ENCODE measurements at places on chromosomes 1 and 21. TPM values are rescaled to one million over a fixed set of nuclear protein-coding genes. Genes with fewer than 3 reads are reported as not detected.

- H3K27ac ChIP-seq = no peak overlapping the region
- no peak overlapping the region for H3K4me3 ChIP-seq
- no peaks in the 10 kb centered on the region for H3K4me1 ChIP-seq
- no peaks in the 10 kb centered on the region for H3K36me3 ChIP-seq
- DNase-seq = no peak
Observed at GRCh38 chr1:70706381-70707037, 295.4 kb downstream of the CTH start.

DNA sequence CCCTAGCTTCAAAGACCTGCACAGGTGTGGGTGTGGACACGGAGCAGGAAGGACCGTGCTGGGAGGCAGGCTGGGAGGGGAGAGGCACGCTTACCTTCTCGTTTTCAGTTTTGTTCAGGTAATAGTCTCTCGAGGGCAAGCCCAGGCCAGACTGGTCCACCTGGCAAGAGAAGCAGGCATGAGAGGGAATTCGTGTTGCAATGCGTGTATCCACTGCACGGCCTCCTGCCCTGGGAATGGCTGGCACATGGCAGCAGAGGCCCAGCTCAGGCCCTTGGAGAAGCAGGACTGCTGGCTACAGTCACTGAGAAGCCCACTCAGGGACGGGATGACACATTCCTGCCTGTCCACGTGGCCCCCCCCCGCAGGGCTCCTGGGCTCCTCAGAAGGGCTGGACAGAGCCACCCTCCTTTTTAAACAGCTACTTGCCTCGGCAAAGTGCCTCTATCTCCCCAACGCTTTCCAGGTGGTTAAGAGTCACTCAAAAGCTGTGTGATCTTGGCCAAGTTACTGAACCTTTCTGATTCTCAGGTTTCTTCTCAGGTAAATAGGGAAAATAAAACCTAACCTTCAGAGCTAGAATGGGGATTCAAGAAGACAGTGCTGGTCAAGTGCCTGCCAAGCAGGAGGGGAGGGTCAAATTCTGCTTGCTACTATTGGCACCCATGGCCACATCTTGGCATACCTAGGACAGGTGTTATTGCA is 32.7 kb downstream of the ECE1 start:
- H3K27ac ChIP-seq = no peak overlapping the region
- no peaks in the 10 kb centered on the region for H3K27me3 ChIP-seq
- H3K36me3 ChIP-seq = peaks cover 10% of the 10 kb centered on the region
- H3K4me3 ChIP-seq = no peak overlapping the region
- H3K4me1 ChIP-seq = peaks cover 25% of the 10 kb centered on the region

The OR10Z1 gene
- total RNA-seq = not detected

DNA sequence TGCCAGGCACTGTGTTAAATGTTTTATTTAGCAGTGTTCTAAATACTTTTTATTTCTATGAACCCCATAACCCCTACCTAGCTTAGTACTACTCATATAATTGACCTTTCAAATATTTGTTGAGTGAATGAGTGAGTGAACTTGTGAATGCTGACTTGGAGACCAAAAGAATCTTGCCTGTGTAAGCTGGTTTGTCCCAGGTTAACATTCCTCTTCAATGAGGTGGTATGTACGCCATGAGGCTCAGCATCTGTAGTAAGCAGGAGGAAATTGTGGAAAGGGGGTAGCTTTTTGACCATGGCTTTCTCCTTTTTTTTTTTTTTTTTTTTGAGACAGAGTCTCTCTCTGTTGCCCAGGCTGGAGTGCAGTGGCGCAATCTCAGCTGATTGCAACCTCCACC is 14.6 kb downstream of the MED18 start:
- H3K4me3 ChIP-seq = no peak overlapping the region
- H3K4me1 ChIP-seq = no peaks in the 10 kb centered on the region
- DNase-seq = no peak
- H3K27ac ChIP-seq = no peak overlapping the region
- H3K27me3 ChIP-seq = no peaks in the 10 kb centered on the region
- H3K36me3 ChIP-seq = no peaks in the 10 kb centered on the region

The KCNJ15 gene
- 2.5 TPM for total RNA-seq

The ETV3L gene
- total RNA-seq = not detected

DNA sequence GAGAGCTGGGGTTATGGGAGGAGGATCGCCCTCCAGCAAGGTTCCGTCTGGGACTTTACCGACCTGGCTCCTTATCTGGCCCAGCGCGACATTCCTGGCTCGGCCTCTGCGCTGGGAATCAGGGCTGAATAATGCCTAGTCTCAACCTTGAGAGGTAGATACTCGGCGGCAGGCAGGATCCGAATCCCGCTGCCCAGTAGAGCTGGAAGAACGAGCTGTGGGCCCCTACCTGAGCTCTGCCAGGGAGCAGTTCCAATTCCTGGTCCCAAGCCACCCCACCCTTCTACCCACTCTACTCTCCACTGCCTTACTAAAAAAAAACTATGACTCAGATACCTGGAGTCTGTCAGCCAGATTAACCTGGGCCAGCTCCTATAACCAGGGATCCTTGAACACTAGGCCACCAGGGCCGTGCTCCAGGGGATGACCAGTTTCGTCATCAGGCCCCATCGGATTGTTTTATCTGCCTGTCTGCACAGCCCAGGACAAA is 53.6 kb downstream of the RHBG start:
- no peaks in the 10 kb centered on the region for H3K36me3 ChIP-seq
- peak; percentile 39 for DNase-seq
- H3K27ac ChIP-seq = no peak overlapping the region
- no peak overlapping the region for H3K4me3 ChIP-seq
- peaks cover 38% of the 10 kb centered on the region for H3K4me1 ChIP-seq

- no peaks in the 10 kb centered on the region for H3K4me1 ChIP-seq
- peaks cover 54% of the 10 kb centered on the region for H3K27me3 ChIP-seq
- no peak for DNase-seq
- no peaks in the 10 kb centered on the region for H3K36me3 ChIP-seq
Observed at GRCh38 chr1:25738499-25738898, 61.5 kb upstream of the SELENON start.

- H3K36me3 ChIP-seq = no peaks in the 10 kb centered on the region
- no peak overlapping the region for H3K4me3 ChIP-seq
- H3K27me3 ChIP-seq = peaks cover 27% of the 10 kb centered on the region
- DNase-seq = no peak
Observed at GRCh38 chr1:211683396-211684297, 8.2 kb upstream of the NEK2 start.

The TMPRSS15 gene
- not detected for total RNA-seq

The PROK1 gene
- total RNA-seq = not detected

- H3K36me3 ChIP-seq = no peaks in the 10 kb centered on the region
- no peak for DNase-seq
- H3K27me3 ChIP-seq = peaks cover 25% of the 10 kb centered on the region
- H3K4me3 ChIP-seq = no peak overlapping the region
- no peaks in the 10 kb centered on the region for H3K4me1 ChIP-seq
Observed at GRCh38 chr1:227459326-227459841, 104.0 kb upstream of the ZNF678 start.

- DNase-seq = no peak
- H3K27ac ChIP-seq = no peak overlapping the region
- H3K4me3 ChIP-seq = no peak overlapping the region
- no peaks in the 10 kb centered on the region for H3K36me3 ChIP-seq
Observed at GRCh38 chr21:44710756-44711326, 531 bp downstream of the TSPEAR start.

GRCh38 chr1:180540697-180541594 is 17.8 kb upstream of the OVAAL start:
- H3K4me3 ChIP-seq = no peak overlapping the region
- no peak for DNase-seq
- no peaks in the 10 kb centered on the region for H3K27me3 ChIP-seq
- H3K36me3 ChIP-seq = no peaks in the 10 kb centered on the region

- H3K27ac ChIP-seq = no peak overlapping the region
- no peak overlapping the region for H3K4me3 ChIP-seq
- H3K4me1 ChIP-seq = no peaks in the 10 kb centered on the region
- H3K27me3 ChIP-seq = peaks cover 11% of the 10 kb centered on the region
- no peaks in the 10 kb centered on the region for H3K36me3 ChIP-seq
Observed at GRCh38 chr1:114178936-114179335, 25.3 kb upstream of the SYT6 start.

The TAS1R3 gene
- total RNA-seq = 0.07 TPM

- H3K27me3 ChIP-seq = no peaks in the 10 kb centered on the region
- peaks cover 9% of the 10 kb centered on the region for H3K4me1 ChIP-seq
- no peak overlapping the region for H3K27ac ChIP-seq
- H3K4me3 ChIP-seq = no peak overlapping the region
- H3K36me3 ChIP-seq = no peaks in the 10 kb centered on the region
- DNase-seq = no peak
Observed at GRCh38 chr1:84073266-84073665, 70.8 kb upstream of the PRKACB start.

GRCh38 chr1:50265790-50266314 is 157.1 kb downstream of the ELAVL4 start:
- H3K27ac ChIP-seq = no peak overlapping the region
- no peaks in the 10 kb centered on the region for H3K36me3 ChIP-seq
- no peaks in the 10 kb centered on the region for H3K27me3 ChIP-seq

DNA sequence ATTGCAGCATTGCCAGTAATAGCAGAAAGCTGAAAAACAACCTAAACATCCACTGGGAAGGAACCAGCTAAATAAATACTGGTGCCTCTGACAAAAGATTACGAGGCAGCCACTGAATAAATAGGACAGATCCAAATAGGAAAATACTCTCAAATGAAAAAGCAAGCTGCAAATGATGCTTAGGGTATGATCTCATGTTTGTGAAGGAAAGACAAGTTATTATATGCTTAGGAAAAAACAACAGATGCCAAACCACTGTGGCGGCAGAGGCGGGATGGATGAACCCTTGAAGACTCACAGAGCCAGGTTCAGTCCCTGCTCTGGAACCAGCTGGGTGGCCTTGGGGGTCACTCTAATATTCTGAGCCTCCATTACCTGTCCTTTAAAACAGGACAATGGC is 41.6 kb downstream of the MATN1 start:
- H3K27me3 ChIP-seq = peaks cover 28% of the 10 kb centered on the region
- H3K4me3 ChIP-seq = no peak overlapping the region
- no peak for DNase-seq
- H3K4me1 ChIP-seq = peaks cover 8% of the 10 kb centered on the region
- no peak overlapping the region for H3K27ac ChIP-seq

DNA sequence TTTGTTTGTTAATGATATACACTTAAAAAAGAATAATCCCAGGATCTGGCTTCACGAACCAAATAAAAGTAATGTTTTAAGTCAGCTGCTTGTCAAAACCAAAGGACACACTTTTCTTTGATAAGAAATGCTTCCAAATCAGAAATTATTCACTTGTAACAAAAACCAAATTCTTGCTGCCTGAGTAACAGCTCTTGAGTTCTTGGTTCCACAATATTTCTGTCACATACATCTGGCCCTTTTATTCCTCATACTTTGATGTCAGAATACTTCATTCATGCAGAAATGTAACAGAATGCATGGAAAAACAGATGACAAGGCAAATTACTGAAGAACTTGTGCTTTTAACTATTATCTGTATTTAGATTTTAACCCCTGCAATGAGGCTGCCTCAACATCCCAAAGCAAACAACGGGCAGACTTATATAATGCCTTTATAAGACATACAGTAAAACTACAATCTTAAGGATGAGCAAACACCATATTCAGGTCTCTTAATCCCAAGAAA is 1.5 kb downstream of the VAMP4 start:
- peaks cover 27% of the 10 kb centered on the region for H3K4me1 ChIP-seq
- H3K27ac ChIP-seq = no peak overlapping the region
- H3K27me3 ChIP-seq = no peaks in the 10 kb centered on the region
- H3K36me3 ChIP-seq = peaks cover 29% of the 10 kb centered on the region

- H3K4me3 ChIP-seq = no peak overlapping the region
- H3K27ac ChIP-seq = no peak overlapping the region
- peaks cover 4% of the 10 kb centered on the region for H3K4me1 ChIP-seq
- H3K27me3 ChIP-seq = no peaks in the 10 kb centered on the region
- DNase-seq = no peak
Observed at GRCh38 chr21:33369586-33369985, 33.6 kb upstream of the IFNGR2 start.

The OPRD1 gene
- total RNA-seq = 0.02 TPM

DNA sequence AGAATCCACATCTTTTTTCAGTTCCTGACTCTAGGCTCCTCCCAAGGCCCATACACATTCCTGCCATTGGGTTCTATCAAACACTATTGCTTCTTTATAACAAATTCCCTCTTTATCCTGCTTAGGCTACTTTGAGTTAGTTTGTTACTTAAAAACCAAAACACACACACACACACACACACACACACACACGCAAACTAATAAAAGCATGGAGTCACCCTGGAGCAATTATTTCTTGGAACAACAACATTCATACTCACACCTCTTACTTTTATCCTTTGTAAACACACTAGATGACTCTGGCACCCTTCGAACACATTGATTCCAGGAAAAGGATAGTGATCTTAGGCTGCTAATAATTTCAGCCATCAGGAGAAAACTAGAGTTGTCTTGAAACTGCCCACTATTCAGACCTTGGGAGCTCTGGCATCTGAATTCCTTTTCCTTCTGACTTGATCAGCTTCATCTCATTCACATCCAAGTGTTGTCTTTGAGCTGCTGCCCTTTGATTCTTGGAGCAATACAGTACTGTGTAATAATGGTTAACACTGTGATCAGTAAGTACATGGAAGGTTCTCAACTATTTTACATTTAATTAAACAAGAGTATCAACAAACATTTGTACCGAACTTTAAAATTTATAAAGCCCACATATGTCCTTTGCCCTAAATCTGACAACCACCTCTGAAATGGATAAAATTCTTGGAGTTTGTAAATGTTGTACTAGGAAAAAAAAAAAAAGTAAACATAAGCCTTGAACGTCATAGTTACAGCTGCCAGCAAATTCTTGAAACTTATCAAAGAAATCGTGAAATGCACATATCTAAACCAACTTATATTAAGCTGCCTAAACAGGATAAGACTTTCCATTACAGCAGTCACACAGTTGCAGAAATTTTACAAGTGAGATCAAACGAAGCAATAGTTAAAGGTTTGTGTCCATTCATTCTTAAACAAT is 2.8 kb upstream of the SEC22B start:
- H3K4me3 ChIP-seq = no peak overlapping the region
- H3K36me3 ChIP-seq = no peaks in the 10 kb centered on the region
- DNase-seq = no peak

The SH2D2A gene
- 33.6 TPM for total RNA-seq

- DNase-seq = no peak
- H3K36me3 ChIP-seq = no peaks in the 10 kb centered on the region
- no peaks in the 10 kb centered on the region for H3K4me1 ChIP-seq
- H3K27ac ChIP-seq = no peak overlapping the region
- H3K4me3 ChIP-seq = no peak overlapping the region
- no peaks in the 10 kb centered on the region for H3K27me3 ChIP-seq
Observed at GRCh38 chr1:188769181-188769580, 1708.5 kb downstream of the BRINP3 start.

GRCh38 chr1:9440763-9441194 is 98.5 kb upstream of the SLC25A33 start:
- DNase-seq = no peak
- H3K4me1 ChIP-seq = peaks cover 5% of the 10 kb centered on the region
- H3K4me3 ChIP-seq = no peak overlapping the region
- H3K27ac ChIP-seq = no peak overlapping the region
- no peaks in the 10 kb centered on the region for H3K36me3 ChIP-seq

The ZNF593OS gene
- total RNA-seq = not detected

GRCh38 chr21:37899146-37899545 is 17.1 kb downstream of the KCNJ6 start:
- H3K27ac ChIP-seq = no peak overlapping the region
- H3K4me3 ChIP-seq = no peak overlapping the region
- no peak for DNase-seq
- H3K27me3 ChIP-seq = peaks cover 12% of the 10 kb centered on the region
- no peaks in the 10 kb centered on the region for H3K36me3 ChIP-seq
- no peaks in the 10 kb centered on the region for H3K4me1 ChIP-seq

The DCST2 gene
- total RNA-seq = 0.40 TPM

The FASLG gene
- not detected for total RNA-seq

- no peak overlapping the region for H3K4me3 ChIP-seq
- H3K4me1 ChIP-seq = peaks cover 4% of the 10 kb centered on the region
- DNase-seq = no peak
- H3K27ac ChIP-seq = no peak overlapping the region
- peaks cover 25% of the 10 kb centered on the region for H3K27me3 ChIP-seq
Observed at GRCh38 chr21:41665766-41666595, 100.9 kb downstream of the RIPK4 start.
